NCI-H1417 (cell line): ENCODE measurements at places on chromosomes 5 and 9.
A peak's percentile ranks its signal among the peaks of the same experiment; 100 is the strongest.

- DNase-seq: peak; percentile 78
Observed at GRCh38 chr5:173283318-173284288, 44.6 kb downstream of the STC2 start.

GRCh38 chr5:65874241-65874640 lies 52.1 kb upstream of the ERBIN start:
- no peak for DNase-seq

DNA sequence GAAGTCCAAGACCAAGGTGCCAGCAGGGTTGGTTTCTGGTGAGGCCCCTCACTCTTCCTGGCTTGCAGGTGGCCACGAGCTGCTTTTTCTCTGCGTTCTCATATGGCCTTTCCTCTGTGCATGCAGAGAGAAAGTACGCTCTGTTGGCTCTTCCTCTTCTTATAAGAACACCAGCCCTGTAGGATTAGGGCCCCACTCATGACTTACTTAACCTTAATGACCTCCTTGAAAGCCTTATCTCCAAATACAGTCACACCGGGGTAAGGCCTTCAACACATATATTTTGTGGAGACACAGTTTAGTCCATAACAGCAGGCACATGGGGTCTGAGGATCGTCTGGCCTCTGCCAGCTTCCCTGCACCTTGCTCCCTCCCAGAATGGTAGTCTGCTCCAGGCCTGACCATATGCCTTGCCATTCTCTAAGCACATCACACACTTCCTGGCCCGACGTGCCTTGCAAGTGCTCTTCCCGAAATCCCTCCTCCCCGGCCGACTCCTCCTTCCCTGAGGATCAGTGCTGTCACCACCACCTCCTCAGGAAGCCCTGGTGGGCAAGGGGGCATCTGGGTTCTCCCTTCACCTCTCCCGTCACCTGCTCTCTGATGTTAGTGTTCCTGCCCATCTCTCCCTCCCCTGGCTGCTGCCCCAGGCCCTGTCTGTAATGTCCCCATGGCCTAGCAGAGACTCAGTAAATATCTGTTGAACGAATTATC lies 200.7 kb downstream of the AOPEP start:
- DNase-seq: no peak

- no peak for DNase-seq
Observed at GRCh38 chr5:158852622-158853021, 247.1 kb downstream of the EBF1 start.

DNA sequence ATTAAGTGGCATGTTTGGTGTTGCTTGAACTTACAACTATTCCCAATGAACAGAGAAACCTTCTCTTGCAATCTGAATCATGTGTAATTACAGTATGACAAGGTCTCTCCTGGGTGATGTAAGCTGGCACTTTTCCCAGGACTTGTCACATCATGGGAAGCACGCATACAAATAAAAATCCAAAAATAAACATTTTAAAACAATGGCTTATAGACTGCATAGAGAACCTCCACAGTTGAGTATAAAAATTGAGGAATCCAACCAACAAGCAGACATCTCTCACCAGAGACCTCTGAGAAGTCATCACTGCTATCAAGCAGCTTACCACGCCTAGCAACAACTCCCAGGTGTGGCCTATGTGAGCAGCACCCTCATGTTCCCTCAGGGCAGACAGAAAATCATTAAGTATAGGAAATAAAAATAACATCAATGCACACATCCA lies 3.9 kb downstream of the MLLT3 start:
- DNase-seq: no peak

- no peak for DNase-seq
Observed at GRCh38 chr5:57532513-57533497, 50.2 kb upstream of the ACTBL2 start.

GRCh38 chr5:181281077-181281983 lies 20.4 kb upstream of the TRIM52 start:
- no peak for DNase-seq

DNA sequence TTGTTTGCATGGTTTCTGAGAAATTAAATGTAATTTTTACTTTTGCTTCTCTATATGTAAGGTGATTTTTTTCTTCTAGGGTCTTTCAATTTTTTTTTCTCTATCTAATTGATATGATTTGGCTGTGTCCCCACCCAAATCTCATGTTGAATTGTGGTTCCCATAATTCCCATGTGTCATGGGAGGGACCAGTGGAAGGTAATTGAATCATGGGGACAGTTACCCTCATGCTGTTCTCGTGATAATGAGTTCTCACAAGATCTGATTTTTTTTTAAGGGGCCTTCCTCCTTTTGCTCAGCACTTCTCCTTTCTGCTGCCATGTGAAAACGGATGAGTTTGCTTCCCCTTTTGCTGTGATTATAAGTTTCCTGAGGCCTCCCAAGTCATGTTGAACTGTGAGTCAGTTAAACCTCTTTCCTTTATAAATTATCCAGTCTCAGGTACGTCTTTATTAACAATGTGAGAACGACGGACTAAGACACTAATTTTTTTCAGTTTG lies 150.8 kb downstream of the MTRR start:
- no peak for DNase-seq

DNA sequence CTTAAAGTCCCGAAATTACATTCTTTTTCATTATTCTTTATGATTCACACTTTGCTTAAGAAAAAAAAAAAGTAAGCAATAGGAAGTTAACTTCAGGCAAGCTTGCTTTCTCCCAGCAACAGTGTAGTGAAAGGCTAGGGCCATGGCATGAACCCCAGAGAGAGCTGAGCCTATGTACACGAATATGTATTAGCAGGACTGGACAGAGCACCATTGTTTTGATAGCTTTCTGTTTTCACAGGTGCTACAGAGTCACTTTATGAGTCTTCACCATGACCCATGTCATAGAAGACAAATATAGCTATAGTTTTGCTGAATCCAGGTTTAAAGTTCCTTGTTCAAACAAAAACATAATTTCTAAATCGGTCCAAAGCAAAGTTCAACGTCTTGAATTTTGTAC lies 199.2 kb downstream of the ADAMTSL1 start:
- DNase-seq: no peak

- no peak for DNase-seq
Observed at GRCh38 chr9:113677569-113677968, 198.5 kb upstream of the ZNF618 start.

- DNase-seq: no peak
Observed at GRCh38 chr5:67187006-67187715, 9.4 kb downstream of the CD180 start.

GRCh38 chr5:119412279-119413227 lies 39.7 kb upstream of the HSD17B4 start:
- no peak for DNase-seq

DNA sequence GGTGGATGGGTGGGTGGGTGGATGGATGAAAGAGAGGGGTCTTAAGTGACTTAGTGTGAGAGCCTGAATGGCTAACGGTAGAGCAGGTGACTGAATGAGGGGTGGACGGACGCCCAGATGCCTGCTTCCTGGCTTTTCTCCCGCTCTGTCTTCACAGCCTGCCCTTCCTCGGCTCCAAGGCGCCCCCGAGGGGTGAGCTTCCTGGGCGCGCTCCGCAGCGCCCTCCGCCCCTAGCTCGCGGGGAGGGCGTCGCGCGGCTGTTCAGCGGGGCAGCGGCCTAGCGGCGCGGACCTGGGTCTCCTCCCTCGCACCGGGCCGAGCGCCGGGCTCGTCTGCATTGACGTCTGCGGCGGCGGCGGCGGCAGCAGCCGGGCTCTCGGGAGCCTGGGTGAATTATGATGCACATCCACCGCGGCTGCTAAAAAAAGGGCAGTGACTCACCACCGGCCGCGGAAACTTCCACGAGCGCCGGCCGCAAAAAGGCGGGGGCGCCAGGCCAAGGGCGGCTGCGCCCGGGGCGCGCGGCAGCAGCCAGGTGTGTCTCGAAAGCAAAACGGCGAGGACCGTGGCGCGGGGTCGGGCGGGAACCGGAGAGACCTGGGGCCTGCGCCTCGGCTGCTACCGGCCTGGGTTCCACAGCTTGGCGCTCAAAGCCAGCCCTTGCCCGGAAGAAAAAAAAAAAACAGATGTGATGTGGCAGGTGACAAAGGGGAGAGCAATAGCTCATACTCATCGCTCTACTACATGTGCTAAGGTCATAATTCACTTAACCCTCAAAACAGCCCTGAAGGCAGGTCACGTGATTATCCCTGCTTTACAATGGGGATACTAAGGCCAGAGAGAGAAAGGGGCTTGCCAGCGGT lies 143.0 kb upstream of the ADRA1B start:
- peak; percentile 84 for DNase-seq

DNA sequence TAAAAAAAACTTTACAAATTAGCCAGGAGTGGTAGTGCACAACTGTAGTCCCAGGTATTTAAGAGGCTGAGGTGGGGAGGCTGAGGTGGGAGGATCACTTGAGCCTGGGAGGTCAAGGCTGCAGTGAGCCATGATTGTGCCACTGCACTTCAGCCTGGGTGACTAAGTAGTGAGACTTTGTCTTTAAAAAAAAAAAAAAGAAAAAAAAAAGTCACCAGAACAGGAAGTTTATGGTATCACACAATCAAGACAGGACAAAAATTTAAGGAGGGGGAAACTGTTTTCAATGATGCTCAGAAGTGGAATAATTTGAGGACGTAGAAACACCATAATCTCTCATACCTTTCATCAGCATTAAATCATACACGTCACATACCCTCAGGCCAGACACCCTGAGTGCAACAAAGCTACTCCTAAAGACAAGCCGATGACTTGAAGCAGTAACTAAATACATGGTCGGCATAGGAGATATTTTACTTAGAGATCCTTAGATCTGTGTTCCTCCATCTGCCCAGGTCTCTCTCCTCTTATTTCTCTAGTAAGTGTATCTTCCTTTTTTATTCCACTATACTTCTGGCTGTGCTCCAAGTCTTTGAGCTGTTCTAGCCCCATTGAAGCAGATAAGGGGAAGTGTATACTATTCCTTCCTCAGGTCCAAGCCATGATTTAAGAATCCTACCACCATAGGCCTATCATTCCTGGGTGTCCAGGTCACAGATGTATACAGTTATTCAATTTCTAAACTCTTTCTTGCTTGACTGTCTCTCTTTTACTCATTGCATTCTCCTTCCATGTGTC lies 91.3 kb upstream of the APC start:
- no peak for DNase-seq

- DNase-seq: no peak
Observed at GRCh38 chr9:38700695-38701094, 19.2 kb downstream of the FAM240B start.

GRCh38 chr9:101848485-101848919 lies 110.1 kb upstream of the GRIN3A start:
- DNase-seq: no peak

- DNase-seq: no peak
Observed at GRCh38 chr9:13705918-13706317, 426.4 kb upstream of the MPDZ start.

DNA sequence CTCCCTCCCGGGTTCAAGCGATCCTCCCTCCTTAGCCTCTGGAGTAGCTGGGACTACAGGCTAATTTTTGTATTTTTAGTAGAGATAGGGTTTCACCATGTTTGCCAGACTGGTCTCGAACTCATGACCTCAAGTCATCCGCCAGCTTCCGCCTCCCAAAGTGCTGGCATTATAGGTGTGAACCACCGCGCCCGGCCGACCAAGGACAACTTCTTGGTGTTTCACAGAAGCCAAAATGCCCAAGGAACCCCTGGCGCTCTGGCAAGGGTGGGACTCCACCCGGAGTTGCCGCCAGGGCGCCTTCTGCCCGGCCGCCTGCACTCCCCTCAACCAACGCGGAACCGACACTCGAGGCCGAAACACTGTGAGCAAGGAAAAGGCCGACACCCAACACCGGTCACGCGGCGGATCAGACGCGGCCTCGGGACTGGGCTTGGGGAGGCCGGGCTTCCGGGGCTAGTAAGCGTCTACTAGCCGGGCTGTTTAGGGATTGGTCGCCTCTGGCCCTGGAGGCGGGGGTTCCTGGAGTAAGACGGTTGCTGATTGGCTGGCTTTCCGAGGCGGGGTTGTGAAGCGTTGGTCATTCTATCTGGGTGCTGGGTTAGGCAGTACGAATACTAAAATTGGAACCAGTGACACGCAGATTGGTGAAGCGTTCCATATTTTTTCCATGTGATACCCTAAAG lies 7.7 kb upstream of the CFAP157 start:
- no peak for DNase-seq

DNA sequence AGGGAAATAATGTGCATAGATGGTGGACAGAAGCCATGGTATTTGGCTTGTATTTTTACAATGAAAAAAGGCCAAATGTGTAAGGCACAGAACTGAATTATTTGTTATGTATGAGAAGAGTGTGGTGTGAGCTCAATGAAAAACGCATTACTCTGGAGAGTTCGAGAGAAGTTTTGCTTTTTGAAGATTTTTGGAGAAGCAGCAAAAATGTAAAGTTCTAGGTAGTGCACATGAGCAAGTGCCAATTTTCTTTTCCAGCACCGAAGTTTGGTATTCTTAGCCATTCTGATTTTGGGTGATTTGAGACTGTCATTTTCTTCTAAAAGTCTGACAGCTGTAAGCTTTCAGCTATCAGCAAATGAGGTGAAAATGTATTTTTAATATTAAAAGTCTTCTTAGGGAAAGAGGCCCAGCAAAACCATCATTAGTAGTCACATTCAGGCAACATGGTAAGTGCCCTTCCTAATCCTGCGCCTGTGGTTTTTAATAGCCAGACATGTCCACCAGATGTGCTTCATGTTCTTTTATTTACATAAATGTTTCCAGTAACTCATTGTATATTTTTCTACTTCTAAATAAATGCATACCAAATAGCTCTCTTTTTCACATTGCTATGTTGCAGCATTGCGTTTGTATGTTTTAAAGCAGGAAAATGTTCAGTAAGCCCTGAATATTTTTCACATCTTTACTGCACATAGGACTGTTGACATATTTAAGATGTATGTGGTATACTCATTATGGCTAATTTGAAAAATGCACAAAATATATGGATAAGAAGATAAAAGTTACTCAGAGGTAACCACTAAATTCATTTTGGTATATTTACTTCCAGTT lies 50.4 kb downstream of the RASGRF2 start:
- no peak for DNase-seq

GRCh38 chr9:93979721-93980120 lies 24.6 kb upstream of the BARX1 start:
- DNase-seq: no peak

GRCh38 chr5:88825584-88826315 lies 57.2 kb downstream of the MEF2C start:
- no peak for DNase-seq

- no peak for DNase-seq
Observed at GRCh38 chr5:111706345-111706744, 50.6 kb downstream of the NREP start.

DNA sequence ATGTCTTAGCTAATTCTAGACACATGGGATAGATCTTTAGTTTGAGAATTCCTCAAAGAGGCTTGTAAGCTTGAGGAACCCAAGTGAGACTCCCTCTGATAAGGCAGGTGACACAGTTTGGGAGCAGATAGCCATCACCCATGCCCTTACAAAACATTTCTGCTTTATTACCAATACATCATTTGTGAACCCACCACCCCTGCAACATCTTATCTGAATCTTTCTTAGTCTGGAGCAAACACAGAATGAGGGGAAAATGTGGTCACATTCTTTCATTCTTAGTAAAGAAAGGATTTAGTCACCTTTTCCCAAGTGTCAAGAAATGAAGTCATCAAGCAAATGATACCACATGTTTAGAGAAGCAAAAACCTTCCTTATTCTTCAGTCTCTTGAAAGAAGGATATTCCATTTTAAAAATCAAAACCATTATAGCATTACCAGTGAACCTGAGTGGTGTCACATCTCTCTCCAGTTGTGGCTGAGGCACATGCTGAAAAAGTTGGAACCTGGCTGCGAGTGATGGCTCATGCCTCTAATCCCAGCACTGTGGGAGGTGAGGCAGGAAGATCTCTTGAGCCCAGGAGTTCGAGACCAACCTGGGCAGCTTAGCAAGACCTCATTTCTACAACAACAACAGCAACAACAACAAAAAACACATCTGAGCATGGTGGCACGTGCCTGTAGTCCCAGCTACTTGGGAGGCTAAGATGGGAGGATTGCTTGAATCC lies 65.9 kb downstream of the PRKACG start:
- DNase-seq: no peak
